ENCODE measurements at places on chromosomes 2 and 18.

GRCh38 chr2:226561962-226562361 is 237.7 kb downstream of the IRS1 start:
- no peaks in the 10 kb centered on the region for H3K27me3 ChIP-seq
- H3K27ac ChIP-seq, result no peak overlapping the region
- no peak overlapping the region for H3K4me3 ChIP-seq
- no peaks in the 10 kb centered on the region for H3K4me1 ChIP-seq

- H3K36me3 ChIP-seq, result no peaks in the 10 kb centered on the region
- no peak for DNase-seq
- H3K27ac ChIP-seq, result no peak overlapping the region
- H3K27me3 ChIP-seq, result no peaks in the 10 kb centered on the region
- no peaks in the 10 kb centered on the region for H3K4me1 ChIP-seq
These were observed 172.4 kb downstream of the LRATD1 start for GRCh38 chr2:14804902-14805301.

- H3K4me1 ChIP-seq, result peaks cover 54% of the 10 kb centered on the region
- no peak for DNase-seq
- peak overlapping the region; percentile 17 for H3K27ac ChIP-seq
These were observed 214.5 kb downstream of the MCFD2 start for GRCh38 chr2:46701152-46701551.

- no peaks in the 10 kb centered on the region for H3K4me1 ChIP-seq
- H3K27ac ChIP-seq, result no peak overlapping the region
- H3K36me3 ChIP-seq, result no peaks in the 10 kb centered on the region
- H3K27me3 ChIP-seq, result no peaks in the 10 kb centered on the region
- DNase-seq, result no peak
- no peak overlapping the region for H3K4me3 ChIP-seq
These were observed 9.5 kb upstream of the MYL1 start for GRCh38 chr2:210324458-210324857.

DNA sequence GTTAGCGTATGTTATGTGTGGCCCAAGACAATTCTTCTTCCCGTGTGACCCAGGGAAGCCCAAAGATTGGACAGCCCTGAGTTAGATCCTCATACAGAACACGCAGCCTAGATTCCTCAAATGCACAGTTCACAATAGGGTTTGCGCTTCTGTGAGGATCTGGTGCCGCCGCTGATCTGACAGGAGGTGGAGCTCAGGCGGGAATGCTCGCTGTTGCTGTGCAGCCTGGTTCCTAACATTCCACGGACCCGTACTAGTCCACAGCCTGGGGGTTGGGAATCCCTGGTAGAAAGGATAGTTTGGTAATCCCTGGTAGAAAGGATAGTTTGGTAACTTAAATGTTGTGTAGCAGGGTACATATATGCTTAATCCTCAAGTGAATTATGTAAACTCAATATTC is 27.0 kb downstream of the MAPRE3 start:
- no peak for DNase-seq
- no peaks in the 10 kb centered on the region for H3K36me3 ChIP-seq
- no peak overlapping the region for H3K4me3 ChIP-seq
- H3K27ac ChIP-seq, result no peak overlapping the region

DNA sequence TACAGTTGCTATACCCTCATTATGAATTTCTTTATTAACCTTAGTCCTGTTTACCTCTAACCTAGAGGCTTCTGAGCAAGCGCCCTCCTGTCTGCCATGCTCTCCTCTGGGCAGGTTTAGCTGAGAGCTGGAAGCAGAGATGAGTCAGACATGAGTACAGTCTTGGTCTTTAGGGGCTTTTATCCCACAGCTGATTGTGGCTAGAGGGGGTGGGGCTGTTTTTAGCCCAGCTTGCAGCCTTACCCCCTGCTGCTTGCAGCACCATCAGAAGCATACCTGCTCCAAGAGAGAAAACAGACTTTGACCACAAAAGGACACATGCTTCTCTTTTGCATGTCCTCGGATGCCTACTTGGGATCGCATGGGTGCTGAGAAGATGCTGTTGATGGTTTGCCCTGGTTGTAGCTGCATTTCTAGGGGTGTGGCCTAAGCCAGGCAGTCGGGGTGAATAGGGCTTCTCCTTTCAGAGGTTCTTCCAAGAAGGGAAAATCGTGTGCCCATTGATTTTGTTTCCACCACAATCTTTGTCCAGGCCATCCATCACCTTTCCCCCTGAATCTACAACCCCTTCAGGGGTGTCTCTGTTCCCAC is 115.0 kb upstream of the LGALSL start:
- H3K27ac ChIP-seq, result no peak overlapping the region
- DNase-seq, result no peak
- no peaks in the 10 kb centered on the region for H3K4me1 ChIP-seq
- no peak overlapping the region for H3K4me3 ChIP-seq
- no peaks in the 10 kb centered on the region for H3K36me3 ChIP-seq

DNA sequence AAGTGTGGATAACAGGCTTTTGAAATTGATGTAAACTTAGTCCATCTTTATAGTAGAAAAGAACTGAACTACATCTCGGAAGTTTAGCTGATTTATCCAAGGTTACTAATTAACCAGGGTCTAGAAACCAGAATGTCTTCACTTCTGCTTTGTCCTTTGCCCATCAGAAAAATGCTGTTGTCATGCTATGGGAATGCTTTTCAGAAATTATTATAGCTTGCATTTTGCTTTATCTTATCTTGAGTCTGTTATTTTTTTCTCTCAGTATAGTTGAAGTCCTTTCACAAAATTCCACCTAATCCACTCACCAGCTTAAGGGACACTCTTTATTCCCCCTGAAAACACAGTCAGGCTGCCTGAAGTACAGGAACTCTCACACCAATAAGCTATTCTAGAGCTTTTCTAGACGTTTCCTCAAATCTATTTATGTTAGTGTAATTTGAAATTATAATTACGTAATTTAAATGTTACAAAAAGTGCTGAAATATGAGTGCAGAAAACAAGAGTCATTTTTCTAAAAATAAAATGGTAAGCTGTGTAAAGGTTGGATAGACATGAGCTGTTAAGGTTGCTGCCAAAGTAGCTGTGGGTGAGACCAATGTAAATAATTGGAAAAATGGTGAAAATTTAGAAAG is 456.3 kb downstream of the TGIF1 start:
- H3K27ac ChIP-seq, result no peak overlapping the region
- H3K4me1 ChIP-seq, result no peaks in the 10 kb centered on the region
- no peaks in the 10 kb centered on the region for H3K36me3 ChIP-seq

GRCh38 chr2:46985512-46985911 is 69.9 kb upstream of the MCFD2 start:
- no peak overlapping the region for H3K4me3 ChIP-seq
- H3K36me3 ChIP-seq, result no peaks in the 10 kb centered on the region
- H3K4me1 ChIP-seq, result peaks cover 63% of the 10 kb centered on the region
- H3K27ac ChIP-seq, result peak overlapping the region; percentile 84

Measured in transverse colon (tissue), 4 donors.